Left lobe of liver (tissue), 2 donors: ENCODE measurements at places on chromosomes 4 and X.

GRCh38 chr4:5019274-5019673, at the start of gene CYTL1:
TSS of gene CYTL1 (minus strand) at chr4:5019458. CDS start at chr4:5019445, 13 bp downstream.
- DNase-seq, result no peak

DNA sequence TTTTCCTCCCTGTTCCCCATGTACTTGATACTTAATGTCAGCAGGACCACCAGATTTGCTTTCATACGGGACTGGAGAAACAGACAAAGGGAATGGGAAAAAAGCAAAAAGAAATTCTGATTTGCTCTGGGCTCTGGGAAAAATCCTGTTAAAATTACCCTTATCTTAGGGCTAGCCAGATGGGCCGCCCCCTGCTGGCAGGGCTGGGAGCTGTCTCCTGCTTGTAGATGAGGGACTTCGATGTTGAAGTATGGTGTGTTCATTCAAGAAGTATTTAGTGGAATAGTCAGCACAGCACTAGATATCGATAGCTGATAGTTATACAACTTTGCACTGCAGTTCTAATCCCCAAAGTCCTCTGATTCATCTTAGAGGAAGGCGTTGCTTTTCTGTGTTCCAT, 45.8 kb downstream of the BCORL1 start:
- no peak for DNase-seq

- no peak for DNase-seq
Measured at GRCh38 chr4:94561249-94562024, 109.7 kb downstream of the PDLIM5 start.

DNA sequence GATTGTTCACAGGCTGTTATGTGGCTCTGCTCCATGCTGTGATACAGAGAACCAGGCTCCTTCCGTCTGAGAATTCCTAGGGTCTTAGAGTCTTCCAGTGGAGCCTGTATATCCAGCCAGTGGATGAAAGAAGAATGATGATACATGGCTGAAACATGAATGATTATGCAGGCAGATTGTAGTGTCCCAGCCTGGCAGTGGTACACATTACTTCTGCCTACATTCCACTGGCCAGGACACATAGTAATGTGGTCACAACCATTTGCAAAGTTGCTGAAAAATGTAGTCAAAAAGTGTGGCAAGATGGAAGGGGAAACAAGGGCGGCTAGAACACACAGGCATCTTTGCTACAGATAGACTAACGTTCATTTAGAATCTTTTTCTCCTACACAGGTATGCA, 4.5 kb upstream of the GBA3 start:
- DNase-seq, result no peak
